Spinal cord (tissue), 10 donors: ENCODE measurements at places on chromosomes 16 and 17. TPM values are rescaled to one million over a fixed set of nuclear protein-coding genes. Genes with fewer than 3 reads are reported as not detected.
A peak's percentile ranks its signal among the peaks of the same experiment; 100 is the strongest.

TUBB3 gene
- 309 TPM for total RNA-seq

SDK2 gene
- total RNA-seq = 12.6 TPM

CTRB1 gene
- total RNA-seq = not detected

IL17C gene
- not detected for total RNA-seq

NDUFAF8 gene
- total RNA-seq = 9.4 TPM

PSMD7 gene
- total RNA-seq = 76.0 TPM

DUSP14 gene
- total RNA-seq = 22.9 TPM

EPX gene
- total RNA-seq = 0.11 TPM

TMEM235 gene
- total RNA-seq = 1.2 TPM

ZFPM1 gene
- 0.59 TPM for total RNA-seq

LASP1 gene
- total RNA-seq = 41.2 TPM

WDR90 gene
- 8.3 TPM for total RNA-seq

GINS2 gene
- 5.4 TPM for total RNA-seq

TBC1D3D gene
- 1.1 TPM for total RNA-seq

DNA sequence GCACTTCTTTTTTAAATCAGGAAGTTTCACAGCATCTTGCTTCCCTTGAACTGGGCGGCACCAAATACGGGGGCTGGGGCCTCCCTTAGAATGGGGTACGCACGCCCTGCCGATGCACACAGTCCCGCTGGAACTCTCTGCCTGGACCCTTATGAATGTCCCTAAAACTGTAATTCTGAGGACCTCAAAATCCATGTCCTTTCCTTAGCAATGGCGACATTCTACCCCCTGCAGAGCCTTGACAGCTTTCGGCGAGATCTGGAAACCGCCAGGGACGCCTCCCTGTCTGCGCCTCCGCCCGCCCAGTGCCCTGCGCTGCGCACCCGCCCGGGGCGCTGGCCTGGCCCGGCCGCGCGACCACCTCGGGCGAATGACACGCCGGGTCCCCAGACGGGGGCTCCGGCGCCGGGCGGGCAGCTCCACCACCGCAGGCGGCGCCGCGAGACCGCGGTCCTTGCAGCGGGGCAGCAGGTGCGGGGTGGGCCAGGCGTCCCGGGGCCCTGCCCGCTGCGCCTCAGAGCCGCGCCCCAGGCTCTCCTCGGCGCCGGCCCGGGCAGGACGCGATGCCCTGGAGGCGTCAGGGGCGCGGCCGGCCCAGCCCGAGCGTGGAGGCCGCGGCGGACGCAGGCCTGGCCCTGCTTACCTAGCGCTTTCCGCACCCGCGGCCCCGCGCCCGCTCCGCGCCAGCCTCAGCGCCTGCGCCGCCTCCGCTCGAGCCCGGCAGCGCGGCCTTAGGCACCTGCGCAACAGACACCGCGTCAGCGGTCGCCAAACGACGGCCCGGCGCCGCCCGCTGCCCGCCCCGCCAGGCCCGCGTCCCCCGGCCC lies 548 bp downstream of the HAGH start:
- DNase-seq = no peak

DNA sequence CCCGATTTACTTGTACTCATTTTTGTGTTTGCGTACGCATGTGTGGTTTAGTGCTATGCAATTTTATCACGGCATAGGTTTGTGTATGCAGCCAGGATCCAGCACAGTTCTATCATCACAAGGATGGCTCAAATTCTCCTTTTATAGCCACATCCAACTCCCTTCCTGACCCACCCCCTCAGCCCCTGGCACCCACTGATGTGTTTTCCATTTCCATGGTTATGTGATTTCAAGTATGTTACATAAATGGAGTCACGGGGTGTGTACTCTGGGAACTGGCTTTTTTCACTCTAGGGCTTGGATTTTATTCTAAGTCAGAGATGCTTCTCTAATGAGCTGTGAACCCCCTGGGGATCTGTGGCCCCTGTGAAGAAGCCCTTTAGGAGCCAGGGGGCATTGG lies 16.8 kb downstream of the IL4R start:
- DNase-seq = no peak

DNA sequence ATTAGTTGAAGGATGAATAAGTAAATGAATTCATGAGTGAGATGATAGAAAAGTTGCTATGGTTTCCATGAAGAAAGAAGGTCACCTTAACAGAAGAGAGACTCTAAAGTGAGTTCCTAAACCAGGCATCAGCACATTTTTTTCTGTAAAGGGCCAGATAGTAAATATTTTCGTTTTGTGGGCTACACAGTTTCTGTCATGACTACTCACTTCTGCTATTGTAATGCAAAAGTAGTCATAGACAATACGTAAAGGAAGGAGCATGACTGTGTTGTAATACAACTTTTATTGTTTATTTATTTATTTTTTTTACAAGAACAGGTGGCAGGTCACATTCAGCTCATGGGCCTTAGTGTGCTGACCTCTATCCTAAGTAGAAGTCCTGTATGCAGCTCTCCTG lies 426.1 kb upstream of the DYNLRB2 start:
- DNase-seq = no peak

DNA sequence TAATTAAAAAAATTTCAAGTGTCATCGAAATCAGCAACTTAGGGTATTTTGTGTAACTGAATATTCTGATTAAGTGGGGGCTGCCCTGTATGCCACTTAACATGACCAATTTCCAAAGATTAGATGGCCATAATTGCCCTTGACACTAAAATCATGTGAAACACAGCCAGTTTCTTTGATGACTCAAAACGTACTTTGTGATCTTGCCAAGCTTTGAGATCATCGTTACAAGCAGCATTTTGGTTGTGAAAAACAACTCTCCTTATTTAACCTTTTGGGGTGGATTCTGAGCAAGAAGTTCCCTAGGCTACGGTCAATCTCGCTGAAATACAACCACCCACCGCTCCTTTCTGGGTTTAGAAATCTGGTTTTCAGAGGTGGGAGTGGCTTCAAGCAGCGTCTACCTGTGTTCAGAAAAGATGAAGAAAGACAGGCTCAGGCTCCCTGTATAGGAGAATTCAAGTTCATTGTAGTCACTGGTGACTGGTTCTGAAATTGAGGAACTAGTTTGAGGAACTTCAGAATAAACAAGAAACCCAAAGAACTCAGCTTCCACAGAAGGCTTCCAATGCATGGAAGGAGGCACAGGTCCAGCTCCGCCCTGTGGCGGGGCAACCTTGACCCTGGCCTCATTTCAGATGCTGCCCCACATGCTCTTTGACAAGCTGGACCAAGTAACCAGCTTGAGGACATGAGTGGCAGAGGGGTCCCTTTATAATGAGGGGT lies 9.4 kb downstream of the MAP3K14 start:
- DNase-seq = no peak

DNA sequence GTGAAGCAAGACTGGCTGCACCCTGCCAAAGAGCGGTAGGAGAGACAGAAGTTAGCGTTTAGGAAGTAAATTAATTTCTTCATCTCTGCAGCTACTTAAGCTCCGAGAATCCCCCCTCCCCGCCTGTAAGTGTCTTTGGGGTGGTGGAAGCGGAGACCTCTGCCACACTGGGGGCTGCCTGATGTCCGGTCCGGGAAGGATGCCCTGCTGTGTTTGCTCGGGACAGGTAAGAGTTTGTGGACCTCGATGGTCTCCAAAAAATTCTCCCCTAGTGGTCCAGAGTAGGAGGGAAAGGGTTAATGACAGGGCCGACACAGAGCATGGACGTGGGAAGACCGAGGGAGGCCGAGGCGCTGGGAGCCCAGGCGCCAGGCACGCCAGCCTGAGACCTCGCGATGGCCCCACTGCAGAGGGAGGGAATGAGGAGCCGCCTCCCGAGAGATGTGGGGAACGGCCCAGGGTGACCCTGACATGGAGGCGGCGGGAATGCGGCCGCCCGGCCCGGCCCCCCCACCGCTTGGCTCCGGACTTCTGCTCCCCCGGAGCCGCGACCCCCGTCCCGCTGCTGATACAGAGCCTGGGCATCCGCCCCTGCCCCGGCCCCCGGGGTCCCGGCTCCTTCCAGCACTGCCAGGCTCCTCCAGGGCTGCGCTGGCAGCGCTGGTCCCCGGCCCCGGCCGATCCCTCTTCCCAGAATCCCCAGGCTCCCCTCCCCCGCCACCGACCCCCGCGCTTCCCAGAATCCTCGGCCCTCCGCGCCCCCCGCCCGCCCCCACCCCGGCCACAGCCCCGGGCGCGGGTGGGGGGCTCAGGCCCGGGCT lies 680 bp downstream of the ZNF629 start:
- peak; percentile 78 for DNase-seq

DNA sequence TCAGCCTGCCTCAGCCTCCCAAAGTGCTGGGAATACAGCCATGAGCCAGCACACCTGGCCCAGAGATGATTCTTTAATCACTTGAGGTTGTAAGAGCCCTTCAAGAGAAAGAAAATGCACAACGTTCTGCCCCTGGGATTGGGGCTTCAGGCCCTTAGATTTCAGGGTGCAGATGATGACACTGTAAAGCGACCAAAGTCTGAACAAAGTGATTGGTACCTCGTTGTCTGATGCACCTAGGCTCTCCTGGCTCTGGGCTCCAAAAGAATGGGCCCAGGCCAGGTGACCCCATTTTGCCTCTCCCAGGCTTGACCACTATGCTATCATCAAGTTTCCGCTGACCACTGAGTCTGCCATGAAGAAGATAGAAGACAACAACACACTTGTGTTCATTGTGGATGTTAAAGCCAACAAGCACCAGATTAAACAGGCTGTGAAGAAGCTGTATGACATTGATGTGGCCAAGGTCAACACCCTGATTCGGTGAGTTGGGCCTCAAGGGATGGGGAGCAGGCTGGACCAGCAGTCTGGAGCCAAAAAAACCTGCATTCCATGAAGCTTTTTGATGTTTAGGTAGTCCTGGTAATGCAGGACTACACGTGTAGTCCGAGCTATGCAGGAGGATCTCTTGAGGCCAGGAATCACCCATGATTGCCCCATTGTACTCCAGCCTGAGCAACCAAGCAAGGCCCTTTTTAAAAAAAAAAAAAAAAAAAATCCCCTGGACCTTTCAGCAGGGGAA lies 2.8 kb downstream of the RPL23A start:
- no peak for DNase-seq

DNA sequence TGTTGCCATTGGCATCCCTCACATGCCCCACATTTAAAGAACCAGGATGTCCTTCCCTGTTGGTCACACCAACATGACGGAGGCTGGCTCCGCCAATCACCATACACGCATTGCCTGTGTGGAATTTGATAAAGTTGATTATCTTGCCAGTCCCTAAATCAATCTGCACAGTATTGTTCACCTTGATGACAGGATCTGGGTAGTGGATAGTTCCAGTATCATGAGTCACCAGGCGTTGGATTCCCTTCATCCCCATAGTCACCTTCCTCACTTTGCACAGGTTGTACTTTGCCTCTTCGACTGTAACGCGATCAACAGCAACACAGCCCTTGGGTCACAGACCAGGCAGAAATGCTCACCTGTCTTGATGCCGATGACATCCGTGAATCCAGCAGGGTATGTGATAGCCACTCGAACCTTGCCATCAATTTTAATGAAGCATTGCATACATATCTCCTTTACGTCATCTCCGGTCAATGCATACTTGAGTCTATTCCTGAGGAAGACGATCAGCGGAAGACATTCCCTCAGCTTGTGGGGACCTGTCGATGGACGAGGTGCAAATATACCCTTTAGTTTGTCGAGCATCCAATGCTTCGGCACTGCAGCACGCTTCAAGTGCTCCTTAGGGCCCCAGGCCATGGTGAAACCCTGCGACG lies 14.2 kb downstream of the CTRB2 start:
- no peak for DNase-seq

GRCh38 chr16:53492503-53492902 lies 10.5 kb downstream of the AKTIP start:
- DNase-seq = no peak

DNA sequence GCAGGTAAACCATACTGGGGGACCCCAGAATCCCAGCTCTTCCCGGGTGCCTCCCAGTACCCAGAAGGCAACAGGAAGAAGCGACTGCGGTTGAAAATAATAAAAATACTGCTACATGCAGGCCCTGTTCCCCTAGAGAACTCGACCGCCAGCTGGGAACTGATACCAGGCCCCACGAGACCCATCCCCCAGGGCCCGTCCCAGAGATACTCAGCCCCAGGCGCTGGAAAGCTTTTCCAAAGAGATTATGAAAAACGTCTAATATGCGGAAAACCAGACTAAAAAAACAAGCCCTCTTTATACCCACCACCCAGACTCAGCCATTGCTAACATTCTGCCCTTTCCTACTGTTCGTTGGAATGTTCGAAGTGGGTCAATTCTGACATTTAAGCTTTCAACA lies 12.9 kb upstream of the MEAK7 start:
- no peak for DNase-seq

- DNase-seq = peak; percentile 44
Observed at GRCh38 chr16:16861546-16861945, 482.6 kb downstream of the NPIPA7 start.
